ENCODE measurements at places on chromosomes 7 and 10.

- DNase-seq = no peak
Observed at GRCh38 chr10:117596706-117597105, 54.2 kb downstream of the EMX2 start.

- no peak for DNase-seq
Observed at GRCh38 chr10:132634241-132634946, 96.8 kb downstream of the INPP5A start.

- DNase-seq = no peak
Observed at GRCh38 chr10:78959217-78959923, 109.4 kb upstream of the ZMIZ1 start.

- DNase-seq = no peak
Observed at GRCh38 chr7:22571766-22572165, 71.8 kb upstream of the STEAP1B start.

GRCh38 chr7:141039376-141039775 lies 24.6 kb upstream of the MRPS33 start:
- DNase-seq = no peak

GRCh38 chr7:154973381-154973780 lies 29.5 kb downstream of the PAXIP1 start:
- no peak for DNase-seq

DNA sequence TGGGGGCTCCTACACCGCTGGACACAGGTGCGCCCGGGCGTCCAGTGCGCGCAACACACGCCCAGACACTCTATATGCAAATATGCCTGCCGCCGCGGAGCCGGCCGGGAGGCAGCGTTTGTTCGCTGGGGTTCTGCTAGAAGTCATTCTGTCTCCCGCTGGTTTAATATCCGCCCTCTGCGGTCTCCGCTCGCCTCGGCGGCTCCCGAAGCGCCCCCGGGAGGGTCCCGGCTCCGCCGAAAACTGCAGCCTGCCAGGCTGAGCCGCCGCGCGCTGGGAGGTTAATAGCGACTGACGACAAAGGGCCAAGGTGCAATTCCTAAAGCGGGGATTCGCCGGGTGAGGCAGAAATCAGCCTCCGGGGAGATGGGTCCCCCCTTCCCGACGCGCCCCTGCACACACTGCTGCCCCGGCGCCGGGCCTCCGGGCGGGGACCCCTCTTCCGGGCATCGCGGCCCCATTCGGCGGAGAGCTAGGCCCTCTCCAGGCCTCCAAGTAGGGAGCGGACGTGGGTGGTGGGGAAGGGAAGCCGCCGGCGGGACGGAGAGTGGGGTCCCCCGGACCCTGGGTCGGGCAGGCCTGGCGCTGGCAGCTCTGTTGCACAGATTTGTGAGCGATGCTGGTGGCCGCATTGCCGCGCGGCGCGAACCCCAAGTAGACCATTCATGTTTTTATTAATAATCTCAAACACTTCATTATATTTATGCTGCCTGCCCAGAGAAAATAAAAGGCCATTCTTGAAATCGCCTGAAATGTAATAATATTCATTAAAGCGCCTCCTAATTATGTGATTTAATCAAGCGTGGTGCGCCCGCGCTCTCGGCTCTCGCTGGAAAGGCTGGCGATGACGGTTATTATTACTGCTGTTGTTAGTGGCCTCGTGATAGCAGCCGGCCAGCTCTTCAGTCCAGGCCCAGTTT lies 9.1 kb downstream of the EN2 start:
- DNase-seq = no peak

Data from T-cell (primary cell).